Bronchial epithelial cell (primary cell): ENCODE measurements at places on chromosomes 2 and 18. TPM values are rescaled to one million over a fixed set of nuclear protein-coding genes. Genes with fewer than 3 reads are reported as not detected.
A peak's percentile ranks its signal among the peaks of the same experiment; 100 is the strongest.

- DNase-seq, result no peak
Measured at GRCh38 chr2:30472326-30472725, 25.3 kb downstream of the LCLAT1 start.

DNA sequence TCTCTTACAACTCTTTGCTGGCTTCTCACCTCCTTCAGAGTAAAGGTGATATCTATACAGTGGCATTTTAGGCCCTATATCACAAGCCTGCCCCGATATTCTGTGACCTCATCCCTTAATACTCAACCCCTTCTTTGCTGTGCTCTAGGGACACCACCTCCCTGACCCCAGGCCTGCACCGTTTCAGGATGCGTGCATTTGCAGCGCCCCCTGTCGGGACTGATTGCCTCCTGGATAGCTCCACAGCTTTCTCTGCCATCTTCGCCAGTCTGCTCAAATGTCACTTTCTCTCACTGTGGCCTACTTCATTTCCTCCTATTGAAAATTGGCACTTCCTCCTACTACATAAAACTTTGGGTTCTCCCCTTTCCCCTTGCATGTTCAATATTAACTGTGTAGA, 289.6 kb downstream of the SOCS6 start:
- DNase-seq, result no peak

DNA sequence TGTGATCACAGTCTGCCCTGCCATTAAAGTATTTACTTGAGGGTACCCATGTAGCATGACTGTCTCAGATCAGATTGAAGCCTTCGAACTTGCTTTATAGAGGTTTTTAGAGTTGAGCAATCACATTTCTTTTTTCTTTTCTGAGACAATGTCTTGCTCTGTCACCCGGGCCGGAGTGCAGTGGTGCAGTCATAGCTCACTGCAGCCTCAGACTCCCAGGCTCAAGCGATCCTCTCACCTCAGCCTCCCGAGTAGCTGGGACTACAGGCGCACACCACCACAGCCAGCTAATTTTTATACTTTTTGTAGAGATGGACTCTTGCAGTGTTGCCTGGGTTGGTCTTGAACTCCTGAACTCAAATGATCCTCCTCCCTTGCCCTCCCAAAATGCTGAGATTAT, 153.4 kb downstream of the AGAP1 start:
- DNase-seq, result no peak

- peak; percentile 19 for DNase-seq
Measured at GRCh38 chr18:35289293-35289692, 736 bp downstream of the ZSCAN30 start.

DNA sequence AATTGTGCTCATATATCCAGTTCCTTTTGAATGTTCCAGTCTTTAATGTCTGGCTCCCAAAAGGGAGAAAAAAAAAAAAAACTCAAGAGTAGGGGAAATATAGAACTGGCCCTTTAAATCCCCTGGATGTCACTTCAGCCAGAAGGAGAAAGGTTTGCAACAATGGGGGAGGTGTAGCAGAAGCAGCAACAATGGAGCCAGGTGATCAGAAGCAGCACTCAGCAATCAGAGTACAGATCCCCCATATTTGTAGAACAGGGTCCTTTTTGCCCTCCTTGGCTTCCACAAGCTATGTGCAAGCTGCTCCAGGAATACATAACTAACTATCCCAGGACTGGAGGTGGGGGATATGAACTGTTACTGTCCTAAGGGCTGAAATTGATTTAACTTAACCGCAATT, 25.8 kb upstream of the ZNF397 start:
- no peak for DNase-seq

GRCh38 chr2:152577579-152577978, 139.7 kb downstream of the PRPF40A start:
- DNase-seq, result no peak

GRCh38 chr2:46051085-46051484, 246.1 kb upstream of the EPAS1 start:
- no peak for DNase-seq

GRCh38 chr18:21664069-21664468, 40.5 kb downstream of the ABHD3 start:
- DNase-seq, result no peak

GRCh38 chr18:21303445-21303844, 61.4 kb downstream of the GREB1L start:
- DNase-seq, result no peak

DNA sequence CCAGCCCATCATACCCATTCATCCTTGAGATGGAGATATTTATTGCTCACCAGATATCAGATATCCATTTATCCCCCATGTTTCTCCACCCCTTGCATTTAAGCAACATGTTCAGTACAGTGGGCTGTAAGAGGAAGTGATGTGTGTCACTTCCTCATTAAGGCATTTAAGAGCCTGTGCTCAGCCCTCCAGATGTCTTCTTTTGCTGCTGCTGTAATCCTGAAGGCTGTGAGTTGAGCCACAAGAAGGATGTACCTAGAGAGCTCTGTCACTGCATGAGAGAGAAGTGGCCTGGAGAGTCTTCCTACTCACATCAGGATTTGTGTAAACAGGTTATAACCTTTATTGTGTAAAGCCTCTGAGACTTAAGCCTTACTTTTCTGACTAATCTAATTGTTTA, 151.8 kb upstream of the UNC80 start:
- DNase-seq, result peak; percentile 43

- DNase-seq, result no peak
Measured at GRCh38 chr2:200158647-200159356, 147.7 kb upstream of the SPATS2L start.

- no peak for DNase-seq
Measured at GRCh38 chr2:21020031-21020667, 23.7 kb downstream of the APOB start.

DNA sequence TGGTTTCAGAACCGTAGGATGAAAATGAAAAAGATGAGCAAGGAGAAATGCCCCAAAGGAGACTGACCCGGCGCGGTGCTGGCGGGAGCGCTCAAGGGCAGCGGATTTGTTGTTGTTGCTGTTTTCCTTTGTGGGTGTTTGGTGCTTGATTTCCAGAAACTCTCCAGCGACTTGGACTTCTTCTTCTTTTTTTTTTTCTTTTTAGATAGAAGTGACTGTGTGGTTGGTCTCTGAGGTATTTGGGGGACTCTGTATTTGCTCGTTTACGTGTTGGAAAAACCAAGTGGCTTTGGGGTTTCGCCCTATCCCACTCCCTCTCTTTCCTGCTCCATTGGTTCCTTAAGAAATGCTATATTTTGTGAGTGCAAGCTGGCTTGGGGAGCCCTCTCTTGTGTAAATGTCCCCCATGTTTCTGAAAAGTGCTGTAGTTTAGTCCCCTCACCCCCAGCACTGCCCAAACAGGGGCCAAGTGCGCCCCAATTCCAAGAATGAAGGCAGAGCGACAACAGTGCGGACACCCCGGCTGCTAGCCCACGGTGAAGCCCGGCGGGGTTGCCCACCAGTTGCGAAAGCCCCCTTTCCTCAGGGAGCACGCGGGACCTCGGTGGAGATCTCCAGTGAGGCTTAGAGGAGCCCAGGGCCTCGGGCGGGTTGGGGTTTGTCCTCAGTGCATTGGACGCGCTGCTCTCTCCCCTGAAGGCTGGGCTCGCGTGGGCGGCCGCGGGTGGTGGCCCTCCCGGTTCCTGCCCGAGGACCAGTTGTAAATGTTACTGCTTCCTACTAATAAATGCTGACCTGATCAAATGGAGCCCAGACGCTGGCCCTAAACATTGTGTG, 1.8 kb downstream of the HOXD9 start:
- no peak for DNase-seq

DNA sequence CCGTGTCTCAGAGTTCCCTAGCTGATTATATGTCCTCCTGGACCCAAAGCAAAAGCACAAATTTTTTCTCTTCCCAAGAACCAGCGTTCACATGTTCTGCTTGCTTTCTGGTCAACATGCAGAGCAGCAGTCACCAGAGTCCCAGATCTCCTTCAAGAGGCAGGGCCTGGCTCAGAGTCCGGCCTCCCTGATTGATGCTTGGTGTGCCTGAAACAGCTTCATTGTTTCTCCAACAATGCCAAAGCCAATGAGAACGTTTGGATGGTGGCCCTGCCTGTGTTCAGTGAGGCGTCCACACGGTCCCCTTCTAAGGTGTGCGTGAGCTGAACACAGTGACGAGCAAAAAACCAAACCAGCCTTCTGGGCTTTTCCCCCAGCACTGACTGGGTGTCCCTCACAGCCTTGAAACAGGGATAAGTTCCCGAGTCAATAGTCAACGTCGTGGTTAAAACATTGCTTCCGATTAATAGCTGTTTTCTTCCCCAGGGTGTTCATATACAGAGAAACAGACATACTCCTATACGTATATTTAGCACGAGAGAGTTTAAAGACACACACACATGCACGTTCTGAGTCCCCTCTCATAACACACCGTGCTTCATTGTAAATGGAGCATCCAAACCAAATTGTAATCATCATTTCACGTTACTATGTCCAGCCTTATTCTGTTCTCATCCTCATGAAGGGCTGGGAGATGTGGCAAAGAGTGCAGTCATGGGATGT, 19.3 kb upstream of the POU3F3 start:
- DNase-seq, result no peak

- DNase-seq, result no peak
Measured at GRCh38 chr18:28588884-28589549, 412.1 kb upstream of the CDH2 start.

DNA sequence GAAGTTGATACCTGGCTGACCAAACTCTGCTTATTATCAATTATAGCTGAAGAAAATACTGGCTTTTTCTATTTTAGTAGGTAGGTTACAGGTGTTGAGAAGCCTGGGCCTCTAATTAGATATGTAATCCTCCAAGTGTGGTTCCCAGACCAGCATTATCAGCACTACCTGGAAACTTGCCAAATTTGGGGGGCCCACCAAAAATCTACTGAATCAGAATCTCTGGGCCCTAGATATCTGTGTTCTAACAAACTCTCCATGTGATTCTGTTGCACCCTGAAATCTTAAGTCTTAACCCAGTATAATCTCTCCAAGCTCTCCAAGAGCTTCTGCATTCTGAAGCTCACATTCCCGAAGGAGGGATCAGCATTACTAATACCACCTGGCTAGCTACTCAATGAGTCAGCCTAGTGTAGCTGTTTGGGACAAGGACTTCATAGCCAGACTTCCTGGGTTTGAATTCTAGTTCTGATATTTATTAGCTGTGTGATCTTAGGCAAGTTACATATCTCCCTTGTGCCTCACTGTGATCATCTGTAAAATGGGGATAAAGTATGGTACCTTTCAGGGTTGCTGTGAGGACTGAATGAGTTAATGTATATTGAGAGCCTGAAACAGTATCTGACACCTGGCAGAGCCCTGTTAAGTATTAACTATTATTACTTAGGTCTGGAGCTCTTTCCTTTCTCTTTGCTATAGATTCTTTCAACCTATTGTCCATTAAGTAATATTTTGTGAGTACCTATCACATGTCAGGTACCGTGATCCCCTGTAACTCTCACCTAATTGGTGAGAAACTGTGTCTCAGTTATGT, 94.1 kb upstream of the CD302 start:
- DNase-seq, result peak; percentile 87

DNA sequence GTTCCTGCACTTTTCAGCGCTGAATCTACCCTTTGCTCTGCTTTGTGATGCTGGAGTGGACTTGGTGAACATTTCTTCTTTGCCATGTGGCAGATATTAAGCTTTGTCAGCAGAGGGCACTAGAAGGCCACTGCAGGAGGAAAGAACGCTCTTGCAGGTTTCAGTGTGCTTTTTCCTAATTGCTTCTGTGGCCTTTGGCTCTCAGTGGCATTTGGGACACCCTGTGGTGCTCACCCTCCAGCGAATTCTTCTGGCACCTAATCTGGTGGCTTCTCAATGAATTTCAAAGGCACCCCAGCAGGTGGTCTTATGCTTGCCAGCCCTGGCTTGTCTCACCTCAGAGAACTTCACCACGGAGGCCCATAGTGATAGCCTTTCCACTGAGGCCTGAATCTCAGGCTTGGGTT, 146.7 kb downstream of the MYO3B start:
- DNase-seq, result peak; percentile 59

GRCh38 chr18:48933578-48934414, 17.0 kb downstream of the SMAD7 start:
- no peak for DNase-seq

- DNase-seq, result no peak
Measured at GRCh38 chr2:69733342-69734034, 8.4 kb upstream of the ANXA4 start.

GRCh38 chr2:12928197-12928774, 211.6 kb downstream of the TRIB2 start:
- DNase-seq, result peak; percentile 77

DNA sequence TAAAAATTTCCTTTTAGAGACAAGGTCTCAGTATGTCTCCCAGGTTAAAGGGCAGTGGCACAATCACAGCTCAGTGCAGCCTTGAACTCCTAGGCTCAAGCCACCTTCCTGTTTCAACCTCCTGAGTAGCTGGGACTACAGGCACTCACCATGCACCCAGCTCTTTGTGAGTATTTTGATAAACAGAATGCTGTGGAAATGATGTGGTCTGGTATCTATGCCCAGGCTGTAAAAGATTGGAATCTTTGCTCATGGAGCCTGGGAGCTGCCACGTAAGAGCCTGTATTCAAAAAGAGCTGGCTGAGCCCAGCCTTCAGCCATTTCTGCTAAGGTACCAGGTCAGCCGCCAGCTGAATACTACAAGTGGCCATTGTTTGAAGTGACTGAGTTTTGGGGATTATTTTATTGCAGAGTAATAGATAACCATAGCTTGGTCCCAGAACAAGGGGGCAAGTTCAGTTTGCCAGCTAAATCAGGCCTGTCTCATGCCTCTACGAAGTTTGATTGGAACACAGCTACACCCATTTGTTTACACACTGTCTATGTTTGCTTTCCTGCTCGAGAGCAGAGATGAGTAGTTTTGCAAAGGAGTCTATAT, 21.3 kb upstream of the ARL5A start:
- peak; percentile 49 for DNase-seq

- no peak for DNase-seq
Measured at GRCh38 chr2:10768063-10768507, 44.5 kb downstream of the PDIA6 start.

DNA sequence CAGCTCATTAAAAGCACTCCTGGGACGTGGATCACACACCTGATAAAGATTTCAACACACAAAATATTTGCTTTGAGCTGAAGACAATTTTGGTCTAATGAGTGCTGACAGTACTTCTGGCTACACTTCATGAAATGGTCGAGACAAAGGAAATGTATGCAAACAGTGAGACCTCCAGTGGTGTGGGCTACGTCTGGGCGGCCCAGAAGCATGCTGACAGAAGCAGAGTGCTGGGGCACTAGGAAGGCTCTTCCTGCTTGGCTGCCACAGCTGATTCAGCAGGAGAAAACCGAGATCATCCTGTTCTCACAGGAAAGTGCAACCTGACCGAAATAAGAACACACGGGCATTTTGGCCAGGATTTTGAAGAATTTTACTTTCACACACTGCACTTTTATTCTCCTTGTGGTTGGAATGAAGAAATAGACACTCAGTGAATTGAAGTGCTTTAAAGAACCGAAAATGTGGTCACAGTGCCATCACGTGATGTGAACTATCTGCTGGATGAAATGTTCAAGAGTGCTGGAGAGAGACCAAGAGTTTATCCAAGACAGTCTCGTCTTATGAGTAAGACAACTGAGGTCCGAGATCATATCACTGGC, 149.5 kb downstream of the CCBE1 start:
- DNase-seq, result peak; percentile 46

Gene RAB27B
- 65.5 and 72.7 TPM in 2 replicates for total RNA-seq

Gene CCDC85A
- 0.13 TPM in 1 of 2 replicates, not detected in the other for total RNA-seq

Gene METTL21A
- 7.7 and 11.6 TPM in 2 replicates for total RNA-seq

Gene CXCR1
- not detected in 2 replicates for total RNA-seq

Gene RAMP1
- total RNA-seq, result 2.1 and 2.3 TPM in 2 replicates
